Amniotic stem cell (primary cell): ENCODE measurements at places on chromosomes 4 and X.

DNA sequence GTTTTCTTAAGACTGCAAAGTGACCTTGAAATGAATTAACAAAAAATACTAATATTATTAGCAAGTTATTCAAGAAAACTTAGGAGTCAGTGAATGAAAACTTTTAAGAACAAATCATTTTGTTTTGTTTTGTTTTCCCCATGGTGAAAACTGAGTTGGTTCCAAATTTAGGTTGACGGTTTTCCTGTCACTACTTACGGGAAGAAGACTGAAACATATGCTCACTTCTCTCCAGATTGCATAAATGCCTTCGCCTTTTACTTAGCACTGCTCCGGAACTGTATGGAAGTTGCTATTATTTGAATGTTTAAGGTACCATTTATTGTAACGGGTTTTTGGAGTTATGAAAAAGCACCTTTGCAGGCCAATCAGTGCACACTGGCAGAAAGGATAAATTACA, 42.8 kb downstream of the DOCK11 start:
- DNase-seq = no peak

GRCh38 chr4:102836596-102836995, 9.2 kb upstream of the UBE2D3 start:
- DNase-seq = no peak

GRCh38 chr4:108814326-108814725, 51.5 kb upstream of the ETNPPL start:
- DNase-seq = no peak

DNA sequence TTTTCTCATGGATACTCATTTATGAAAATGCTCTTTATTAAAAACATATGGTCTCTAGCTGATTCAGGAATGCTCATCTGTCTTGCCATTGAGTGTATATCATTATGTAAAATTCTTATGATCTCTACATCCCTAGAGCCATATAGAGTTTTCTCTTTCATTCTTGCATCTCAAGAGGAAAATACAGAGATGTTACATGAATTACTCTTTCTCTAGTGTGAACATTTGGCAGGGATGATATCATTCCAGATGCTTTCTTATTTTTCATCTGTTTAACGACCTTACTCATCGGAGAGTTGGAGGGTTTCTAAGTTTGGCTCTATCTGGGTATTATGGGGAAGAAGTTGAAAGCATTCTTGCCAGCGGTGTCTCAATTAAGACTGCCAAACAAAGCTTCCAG, 202.9 kb upstream of the SLC7A11 start:
- no peak for DNase-seq

DNA sequence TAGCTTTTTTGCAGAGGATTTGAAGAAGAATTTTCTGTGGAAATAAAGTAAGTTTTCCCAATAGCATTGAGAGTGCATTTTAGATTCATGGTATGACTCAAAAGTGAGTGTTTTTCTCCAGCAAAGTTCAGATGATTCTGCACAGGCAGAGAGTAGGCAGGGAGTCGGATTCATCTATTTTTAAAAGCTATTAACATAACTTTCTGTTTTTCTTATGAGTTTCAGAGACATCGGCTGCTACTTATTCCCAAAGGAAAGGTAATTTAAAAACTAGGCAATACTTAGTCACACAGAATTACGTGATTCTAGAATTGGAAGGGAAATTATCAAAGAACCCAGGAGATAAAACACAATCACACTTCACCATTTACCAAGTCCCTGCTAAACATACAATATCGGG, 4.4 kb downstream of the CCDC110 start:
- peak; percentile 3 for DNase-seq

DNA sequence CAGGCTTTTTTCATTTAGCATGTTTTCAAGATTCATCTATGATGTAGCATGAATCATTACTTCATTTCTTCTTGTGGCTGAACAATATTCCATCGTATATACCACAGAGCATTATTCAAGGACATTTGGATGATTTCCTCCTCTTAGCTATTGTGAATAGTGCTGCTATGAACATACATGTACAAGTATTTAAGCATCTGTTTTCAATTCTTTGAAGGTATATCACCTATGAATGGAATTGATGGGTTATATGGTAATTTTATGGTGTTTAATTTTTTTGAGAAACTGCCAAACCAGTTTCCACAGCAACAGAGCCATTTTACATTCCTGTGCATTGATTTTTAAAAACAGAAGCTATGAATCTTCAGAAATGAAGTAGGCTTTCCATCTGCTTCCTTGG, 36.1 kb upstream of the WDR19 start:
- no peak for DNase-seq

DNA sequence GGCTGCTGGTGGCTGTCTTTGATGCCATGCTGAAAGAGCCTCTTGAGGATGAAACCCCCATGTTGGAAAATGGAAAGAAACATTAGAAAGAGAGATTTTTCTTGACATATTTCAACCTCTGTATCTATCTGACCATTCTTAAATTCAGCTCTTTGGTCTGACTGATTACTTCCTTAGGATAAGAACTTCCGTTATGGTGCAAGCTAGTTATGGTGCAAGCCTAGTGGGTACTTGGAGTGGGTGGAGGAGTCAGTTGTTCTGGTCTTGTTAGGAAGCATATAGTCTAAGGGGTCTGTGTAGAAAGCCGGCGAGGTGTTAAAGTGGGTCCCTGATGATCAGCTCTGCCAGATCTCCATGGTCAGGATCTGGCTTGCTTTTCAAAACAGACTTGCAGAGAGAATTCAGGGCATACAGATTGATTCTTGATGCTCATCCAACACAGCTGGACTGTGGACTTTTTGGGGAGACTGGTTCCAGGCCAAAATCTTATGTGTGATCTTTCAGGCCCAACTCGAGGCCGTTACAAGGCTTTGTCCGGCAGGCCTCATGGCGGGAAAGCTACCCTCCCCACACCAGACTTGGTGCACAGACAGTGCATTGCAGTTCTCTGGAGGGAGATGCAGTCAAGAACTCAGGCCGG, 82.8 kb upstream of the BOD1L1 start:
- no peak for DNase-seq

DNA sequence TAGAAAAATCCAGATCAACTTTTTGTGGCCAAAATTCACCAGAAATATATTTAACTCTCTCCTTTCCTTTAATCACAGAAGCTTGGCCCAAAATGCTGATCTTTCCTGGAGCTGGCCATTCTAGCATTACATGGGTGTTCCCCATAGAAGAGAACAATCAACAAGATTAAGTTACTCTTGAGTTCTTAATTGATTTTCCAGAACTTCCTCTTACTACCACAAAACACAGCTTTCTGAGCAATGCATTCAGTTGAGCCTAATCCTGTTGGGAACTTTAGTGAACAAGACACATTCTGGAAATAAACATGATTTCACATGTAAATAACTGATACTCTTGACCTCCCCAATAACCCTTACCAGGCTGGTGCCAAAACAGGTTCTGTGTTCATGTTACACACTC, 45.4 kb upstream of the STIM2 start:
- DNase-seq = no peak

DNA sequence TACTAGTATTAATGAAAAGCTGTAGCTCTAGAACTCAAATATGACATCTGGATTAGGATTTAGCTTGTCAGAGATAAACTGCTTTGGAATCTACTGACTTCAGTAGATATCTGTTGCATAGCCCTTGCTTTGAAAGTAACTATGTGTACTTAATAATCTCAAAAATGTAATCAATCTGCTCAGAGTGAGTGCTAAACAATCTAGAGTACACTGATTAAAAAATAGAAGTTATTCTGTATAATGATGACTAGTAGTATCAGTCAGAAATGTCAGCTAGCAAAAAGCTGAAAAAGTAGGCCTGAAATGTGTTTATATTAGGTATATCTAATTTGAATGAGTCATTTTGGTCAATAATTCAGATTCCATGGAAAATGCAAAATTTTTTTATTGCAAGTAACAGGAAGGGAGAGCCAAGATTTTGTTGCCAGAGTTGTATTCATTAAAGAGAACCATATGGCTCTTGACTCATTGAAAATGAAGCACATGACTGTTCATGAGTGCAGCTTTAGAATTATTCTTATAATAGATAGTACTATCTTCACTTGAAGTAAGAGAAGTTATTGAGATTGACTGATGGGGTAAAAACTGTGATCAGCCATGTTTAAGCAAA, 20.0 kb downstream of the CLCN3 start:
- DNase-seq = peak; percentile 72

GRCh38 chrX:150575419-150575814, 7.0 kb downstream of the MTM1 start:
- peak; percentile 12 for DNase-seq

DNA sequence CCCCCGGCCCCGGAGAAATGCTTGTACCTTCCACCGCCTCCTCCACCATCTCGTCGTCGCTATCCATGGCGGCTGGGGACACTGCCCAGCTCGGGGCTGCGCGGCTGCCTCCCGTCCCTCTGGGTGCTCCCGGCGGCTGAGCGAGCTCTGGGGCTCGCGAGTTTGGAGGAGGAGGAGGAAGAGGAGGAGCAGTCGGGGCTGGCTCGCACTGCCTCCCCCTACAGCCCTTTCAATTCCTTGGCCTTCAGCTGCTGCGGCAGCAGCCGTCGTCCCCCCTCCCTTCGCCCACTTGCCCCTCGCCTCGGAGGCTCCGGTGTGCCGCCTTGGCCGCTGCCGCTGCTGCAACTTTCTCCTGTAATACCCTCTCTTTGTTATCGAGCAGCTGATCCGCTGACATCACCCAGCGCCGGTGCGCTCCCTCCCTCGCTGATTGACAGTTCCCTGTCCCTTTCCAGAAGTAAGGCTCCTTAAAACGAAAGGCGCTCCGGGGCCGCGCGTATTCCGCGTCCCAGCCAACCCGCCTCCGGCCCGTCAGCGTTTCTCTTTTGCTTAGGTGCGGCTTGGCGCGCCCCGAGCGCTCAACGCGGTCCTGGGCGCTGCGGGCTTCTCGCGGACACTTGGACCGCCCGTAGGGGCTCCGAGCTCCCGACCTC, at the start of gene SETD7:
TSS of gene SETD7 (minus strand) at position 149 of the 653 bp plus-strand sequence. CDS start at position 67, 82 bp downstream.
- DNase-seq = no peak

DNA sequence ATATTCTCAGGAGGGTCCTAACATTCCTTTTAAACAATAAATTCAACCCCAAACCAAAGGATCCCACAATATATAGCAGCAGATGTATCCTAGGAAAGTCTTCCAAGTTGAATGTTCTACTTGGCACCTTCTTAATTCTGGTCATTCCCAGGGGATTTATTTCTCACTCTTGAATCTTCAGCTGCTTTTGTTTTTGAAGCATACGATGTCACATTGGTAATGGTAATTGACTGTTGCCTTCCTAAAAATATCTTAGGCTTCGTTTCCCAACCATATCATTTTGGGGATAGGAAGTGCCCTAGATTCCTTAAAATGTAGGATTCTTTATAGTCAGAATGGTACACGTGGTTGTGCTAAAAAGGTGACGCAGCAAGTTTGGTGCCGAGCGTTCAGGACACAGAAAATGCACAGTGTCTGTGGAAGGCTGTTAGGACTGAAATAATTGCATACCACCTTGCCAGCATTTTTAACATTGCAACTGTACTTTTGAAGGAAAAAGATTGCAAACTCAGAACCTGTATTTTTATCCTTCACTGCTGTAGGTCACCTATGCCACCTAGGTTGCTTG, 8.1 kb downstream of the SNX25 start:
- DNase-seq = no peak

DNA sequence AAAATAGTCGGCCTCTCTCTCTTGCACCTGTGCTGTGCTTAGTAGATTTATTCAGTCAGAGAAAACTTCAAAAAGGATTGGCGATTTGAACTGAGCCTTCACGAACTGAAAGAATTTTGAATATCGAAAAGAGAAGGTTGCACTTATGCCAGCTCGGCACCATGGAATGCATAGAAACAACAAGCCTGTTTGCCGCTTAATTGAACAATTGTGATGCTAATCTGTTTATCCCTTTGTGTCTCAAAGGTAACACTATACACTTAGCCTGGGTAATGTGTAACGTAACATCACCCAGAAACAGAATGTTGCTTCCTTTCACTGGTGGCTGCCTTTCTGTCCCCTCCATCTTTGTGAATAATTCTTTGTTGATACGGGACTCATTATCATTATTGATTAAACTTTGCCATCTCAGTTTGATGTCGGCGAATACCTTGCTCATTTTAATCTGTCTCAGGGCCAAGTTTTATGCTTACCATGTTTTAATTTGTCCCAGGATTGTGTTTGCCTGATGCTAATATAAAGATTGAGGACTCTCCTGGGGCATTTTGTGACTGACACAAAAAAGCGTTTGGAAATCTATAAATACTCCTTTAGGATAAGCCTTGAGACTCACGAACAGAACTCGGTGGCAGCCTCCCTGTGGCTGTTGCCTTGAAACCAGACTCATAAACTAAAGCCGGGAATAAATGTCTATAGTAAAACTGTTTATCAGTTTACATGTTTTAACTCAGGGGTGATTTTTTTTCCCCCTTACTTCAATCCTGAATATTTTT, 400.5 kb downstream of the RAPGEF2 start:
- no peak for DNase-seq

GRCh38 chrX:79176028-79176427, 31.5 kb downstream of the GPR174 start:
- DNase-seq = no peak

- no peak for DNase-seq
Observed at GRCh38 chrX:39194673-39195072, 393.4 kb downstream of the MID1IP1 start.

DNA sequence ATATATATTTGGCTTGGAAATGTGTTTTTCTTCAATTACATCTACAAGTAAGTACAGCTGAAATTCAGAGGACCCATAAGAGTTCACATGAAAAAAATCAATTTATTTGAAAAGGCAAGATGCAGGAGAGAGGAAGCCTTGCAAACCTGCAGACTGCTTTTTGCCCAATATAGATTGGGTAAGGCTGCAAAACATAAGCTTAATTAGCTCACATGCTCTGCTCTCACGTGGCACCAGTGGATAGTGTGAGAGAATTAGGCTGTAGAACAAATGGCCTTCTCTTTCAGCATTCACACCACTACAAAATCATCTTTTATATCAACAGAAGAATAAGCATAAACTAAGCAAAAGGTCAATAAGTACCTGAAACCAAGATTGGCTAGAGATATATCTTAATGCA, 26.1 kb downstream of the NUDT6 start:
- no peak for DNase-seq

- no peak for DNase-seq
Observed at GRCh38 chrX:63738696-63739095, 46.3 kb downstream of the ARHGEF9 start.

- DNase-seq = peak; percentile 8
Observed at GRCh38 chr4:106287353-106287969, 28.5 kb downstream of the TBCK start.

- DNase-seq = peak; percentile 22
Observed at GRCh38 chr4:94577136-94577535, 125.4 kb downstream of the PDLIM5 start.

DNA sequence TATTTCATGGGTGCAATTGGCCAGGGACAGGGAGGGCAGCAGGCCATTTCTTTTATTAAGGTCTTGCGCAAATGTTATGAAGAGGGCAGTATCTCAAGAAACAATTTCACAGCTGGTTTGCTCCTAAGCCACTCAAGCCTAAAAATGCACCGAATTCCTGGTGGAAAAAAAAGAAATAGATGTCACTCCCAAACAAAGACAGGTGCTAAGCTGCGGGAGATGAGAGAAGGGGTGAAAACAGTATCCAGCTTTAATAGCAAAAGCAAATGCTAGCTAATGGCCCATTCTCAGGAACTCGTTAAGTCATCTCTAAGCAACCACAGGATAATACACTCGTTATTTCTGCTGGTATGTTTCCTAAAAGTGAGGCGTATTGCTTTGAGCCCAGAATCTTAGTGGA, 116.4 kb downstream of the ARX start:
- no peak for DNase-seq

- DNase-seq = no peak
Observed at GRCh38 chr4:114595207-114595606, 3.4 kb upstream of the UGT8 start.

GRCh38 chrX:153869473-153870287, 16.3 kb downstream of the L1CAM start:
- no peak for DNase-seq
